ENCODE measurements at places on chromosomes 11 and 22.

DNA sequence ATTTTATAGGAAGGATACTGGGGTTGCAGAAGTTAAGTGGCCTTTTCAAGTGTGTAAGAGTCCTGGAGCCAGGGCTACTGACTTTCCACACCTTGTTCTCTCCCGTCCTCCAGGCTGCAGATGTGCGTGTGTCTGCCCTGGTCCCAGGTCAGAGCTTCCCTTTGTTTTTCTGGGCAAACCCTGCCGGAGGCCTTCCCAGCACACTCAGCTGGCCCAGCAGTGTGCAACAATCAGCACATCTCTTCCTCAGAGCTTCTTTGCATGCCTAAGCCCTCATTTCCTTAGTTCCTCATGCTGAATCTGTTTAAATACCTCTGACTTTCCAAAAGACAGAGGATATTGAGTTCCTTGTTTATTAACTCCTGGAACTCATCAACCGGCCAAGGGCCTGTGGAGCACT is 80.6 kb downstream of the KCNJ1 start:
- no peak for DNase-seq

DNA sequence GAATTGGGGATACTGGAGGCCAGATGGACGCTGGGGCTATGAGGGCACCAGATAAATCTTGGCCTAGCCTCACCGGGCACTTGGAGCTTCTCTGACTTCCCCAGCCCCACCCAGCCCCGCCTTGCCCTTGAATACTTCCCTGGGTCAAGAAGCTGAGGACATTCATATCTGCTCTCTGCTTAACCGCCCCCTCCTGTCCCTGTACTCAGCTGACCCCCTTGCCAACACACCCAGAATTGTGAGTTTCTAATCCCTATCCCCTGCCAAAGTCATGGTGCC is 22.0 kb downstream of the FADS3 start:
- no peak for DNase-seq

DNA sequence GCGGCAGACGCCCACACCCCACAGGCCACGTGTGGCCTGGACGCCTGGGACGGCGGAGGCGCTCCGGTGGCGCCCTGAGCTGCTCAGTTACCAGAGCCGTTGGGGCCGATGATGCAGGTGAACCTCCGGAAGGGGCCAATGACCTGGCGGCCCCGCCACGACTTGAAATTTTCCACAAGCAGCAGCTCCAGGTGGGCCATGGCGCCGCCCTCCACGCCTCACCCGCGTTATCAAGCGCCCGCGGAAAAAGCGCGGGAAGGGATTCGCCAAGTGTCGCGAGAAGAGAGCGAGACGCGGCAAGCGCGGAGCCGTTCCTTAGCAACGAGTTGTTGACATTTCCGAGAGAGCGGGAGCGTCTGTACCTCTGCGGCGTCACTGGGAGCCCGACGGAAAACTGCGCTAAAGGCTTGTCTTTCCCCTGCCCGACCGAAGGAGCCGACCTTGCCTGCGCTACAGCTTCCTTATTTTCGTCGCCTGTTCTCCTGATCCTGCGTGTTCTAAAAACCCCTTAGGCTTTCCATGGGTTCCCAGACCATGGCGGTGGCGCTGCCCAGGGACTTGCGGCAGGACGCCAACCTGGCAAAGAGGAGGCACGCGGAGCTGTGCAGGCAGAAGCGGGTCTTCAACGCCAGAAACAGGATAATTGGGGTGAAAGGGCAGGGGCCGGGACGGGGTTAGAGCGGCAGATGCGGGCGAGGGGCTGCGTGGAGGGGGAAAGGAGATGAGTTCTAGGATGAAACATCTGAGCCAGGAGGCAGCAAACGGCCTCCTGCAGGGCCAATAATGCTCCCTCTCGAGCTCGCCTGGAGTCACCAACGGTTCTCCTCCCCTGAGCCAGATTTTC is at the start of the genes RIBC2 and SMC1B:
Gene RIBC2, plus strand, starts transcription at position 326 of the 844 bp plus-strand sequence. Its CDS starts 194 bp downstream, at position 520.
Gene SMC1B, minus strand, starts transcription at position 232 of the 844 bp plus-strand sequence. Its CDS starts 32 bp downstream, at position 200.
- DNase-seq, result no peak

DNA sequence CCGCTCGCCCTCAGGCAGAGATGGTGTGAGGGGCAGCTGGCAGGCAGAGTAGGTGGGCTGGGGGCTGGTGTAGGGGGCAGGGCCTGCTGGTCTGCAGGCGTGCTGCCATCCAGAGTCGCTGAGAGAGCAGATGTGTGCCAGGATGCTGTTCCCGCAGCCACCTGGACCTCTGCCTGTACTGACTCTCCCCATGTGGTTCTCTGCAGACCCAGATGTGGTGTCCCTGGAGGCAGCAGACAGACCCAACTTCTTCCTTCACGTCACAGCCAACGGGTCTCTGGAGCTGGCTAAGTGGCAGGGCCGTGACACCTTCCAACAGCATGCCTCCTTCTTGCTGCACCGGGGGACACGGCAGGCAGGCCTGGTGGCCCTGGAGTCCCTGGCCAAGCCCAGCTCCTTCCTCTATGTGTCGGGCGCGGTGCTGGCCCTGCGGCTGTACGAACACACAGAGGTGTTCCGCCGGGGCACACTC is 58.6 kb downstream of the OTOG start:
- DNase-seq, result no peak

GRCh38 chr11:105490333-105490732 is 119.5 kb upstream of the GRIA4 start:
- DNase-seq, result no peak

- DNase-seq, result no peak
Measured at GRCh38 chr11:58508005-58508404, at the start of gene OR5B21. Gene OR5B21, minus strand, starts transcription at chr11:58508105. Its CDS starts 0 bp downstream, at chr11:58508105.

DNA sequence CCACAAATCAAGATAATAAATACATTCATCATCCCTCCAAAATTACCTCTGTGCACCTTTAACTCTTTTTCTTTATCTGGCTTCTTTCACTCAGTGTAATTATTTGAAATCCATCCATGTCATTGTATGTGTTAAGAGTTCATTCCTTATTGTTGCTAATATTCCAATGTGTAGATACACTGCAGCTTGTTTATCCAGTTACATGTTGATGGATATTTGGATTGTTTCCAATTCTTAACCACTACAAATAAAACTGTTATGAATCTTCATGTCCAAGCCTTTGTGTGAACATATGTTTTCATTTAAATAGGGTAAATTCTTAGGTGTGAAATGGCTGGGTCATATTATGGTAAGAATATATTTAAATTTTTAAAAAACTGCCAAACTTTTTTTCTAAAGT is 323.3 kb upstream of the NCAM1 start:
- no peak for DNase-seq

DNA sequence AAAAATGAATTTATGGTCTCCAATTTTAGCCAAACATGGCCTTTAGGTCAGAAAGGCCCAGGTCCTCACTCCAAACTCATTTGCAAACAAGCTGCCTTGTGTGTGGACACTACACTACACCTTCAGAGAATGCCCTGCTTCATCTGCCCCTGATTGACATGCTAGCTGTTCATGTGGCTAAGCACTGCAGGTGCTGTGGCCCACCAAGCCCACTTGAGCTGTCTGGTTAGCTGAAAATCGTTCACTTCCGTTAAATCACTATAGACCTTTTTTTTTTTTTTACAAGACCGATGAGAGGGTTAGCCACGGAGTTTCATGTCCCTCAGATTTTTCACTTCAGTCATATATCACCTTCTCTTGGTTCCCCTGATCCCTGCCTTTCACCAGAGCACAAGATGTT is 39.3 kb downstream of the NF2 start:
- DNase-seq, result no peak

DNA sequence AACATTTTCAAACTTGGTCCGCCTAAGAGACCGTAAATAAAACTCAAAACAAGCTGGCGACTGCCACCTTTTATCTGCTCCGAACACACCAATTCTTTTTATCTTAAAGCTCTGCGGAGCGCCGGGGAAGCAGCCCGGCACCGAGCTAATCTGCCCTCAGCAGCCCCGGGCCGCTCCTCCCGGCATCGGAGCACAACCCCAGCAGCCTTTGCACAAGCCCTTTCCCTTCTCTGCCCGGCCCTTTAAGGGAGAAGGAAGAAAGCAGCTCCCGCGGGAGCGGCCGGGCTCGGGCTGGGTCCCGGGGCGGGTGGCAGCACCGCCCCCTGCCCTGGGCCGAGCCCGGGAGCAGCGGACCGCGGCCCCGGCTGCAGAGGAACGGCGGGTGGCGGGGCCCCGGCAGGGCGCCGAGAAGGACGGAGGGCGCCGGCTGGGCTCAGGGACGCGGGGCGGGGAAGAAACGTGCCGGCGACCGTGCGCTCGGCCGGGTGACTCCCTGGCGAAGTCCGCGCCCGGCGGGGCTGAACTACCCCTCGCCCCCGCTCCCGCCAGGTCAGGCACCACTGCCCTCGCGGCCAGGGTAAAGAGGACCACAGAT is 133.6 kb upstream of the C11orf58 start:
- DNase-seq, result no peak

DNA sequence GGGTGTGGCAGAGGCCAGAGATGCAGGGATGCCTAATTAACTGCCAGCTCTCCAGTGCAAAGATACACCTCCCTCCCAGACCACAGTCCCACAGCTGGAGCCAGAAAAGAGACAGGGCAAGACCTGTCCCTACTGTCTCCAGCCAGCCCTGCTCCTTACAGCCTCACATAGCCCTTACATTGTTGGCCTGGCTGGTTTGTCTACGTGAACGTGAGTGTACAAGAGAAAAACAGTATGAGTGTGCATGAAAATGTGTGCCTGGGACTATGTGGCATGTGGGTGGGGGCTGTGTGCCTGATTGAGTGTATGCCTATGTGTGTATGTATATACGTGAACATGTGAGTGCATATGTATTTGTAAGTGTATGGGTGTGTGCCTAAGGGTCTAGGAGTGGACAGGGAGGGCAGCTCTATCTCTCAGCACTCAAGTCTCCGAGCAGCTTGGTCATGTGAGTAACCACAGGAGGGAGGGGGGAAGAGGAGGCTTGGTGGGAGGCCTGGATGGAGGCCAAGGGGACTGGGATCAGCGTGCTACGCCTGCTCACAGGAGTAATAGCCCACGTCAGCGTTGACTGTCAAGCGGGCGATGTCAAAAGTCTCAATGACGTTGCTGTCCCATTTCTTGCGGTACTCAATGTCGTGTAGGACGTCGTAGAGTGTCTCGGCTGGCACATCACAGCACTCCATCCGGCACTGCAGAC is 6.6 kb upstream of the ARAP1 start:
- peak; percentile 64 for DNase-seq

GRCh38 chr22:44221710-44222475 is 41.2 kb downstream of the PARVG start:
- no peak for DNase-seq

DNA sequence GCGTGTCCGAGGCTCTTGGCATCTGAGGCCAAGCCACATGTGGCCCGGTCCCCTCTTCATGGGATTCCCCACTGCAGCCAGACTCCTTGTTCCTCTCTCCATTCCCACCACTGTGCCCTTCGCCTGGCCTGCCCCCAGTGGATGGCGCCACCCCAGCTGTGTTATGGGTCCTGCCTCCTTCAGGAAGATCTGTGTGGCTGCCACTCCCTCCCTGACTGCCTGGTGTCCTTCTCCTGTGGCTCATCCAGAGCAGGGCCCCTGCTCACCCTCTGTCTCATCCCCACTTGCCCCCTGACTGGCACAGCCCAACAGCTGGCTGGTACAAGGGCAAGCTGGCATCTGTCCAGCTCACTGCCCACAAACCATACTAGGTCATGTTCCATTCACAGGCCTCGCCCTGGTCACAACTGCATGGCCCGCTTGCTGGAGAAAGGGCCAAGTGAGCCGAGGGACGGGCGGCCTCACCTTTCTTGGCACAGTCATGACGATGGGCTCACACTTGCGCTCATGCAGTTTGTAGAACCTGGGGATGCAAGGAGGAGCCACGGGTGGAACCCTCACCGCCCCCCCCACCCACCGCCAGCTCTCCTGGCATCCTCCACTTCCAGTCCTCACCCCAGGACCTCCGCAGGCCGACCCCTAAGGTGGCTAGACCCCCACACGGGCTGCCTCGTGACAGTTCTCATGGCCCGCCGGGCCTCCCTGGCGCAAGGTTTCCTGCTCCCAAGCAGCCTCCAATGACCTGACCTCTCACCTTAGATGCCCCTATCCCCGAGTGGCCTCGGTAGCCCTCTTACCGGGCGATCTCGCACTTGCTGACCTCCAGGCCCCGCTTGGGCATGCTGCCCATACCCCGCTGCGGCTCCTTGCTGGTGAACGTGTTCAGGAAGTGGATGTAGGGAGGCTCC is 2.1 kb upstream of the PTPRCAP start:
- DNase-seq, result peak; percentile 39

DNA sequence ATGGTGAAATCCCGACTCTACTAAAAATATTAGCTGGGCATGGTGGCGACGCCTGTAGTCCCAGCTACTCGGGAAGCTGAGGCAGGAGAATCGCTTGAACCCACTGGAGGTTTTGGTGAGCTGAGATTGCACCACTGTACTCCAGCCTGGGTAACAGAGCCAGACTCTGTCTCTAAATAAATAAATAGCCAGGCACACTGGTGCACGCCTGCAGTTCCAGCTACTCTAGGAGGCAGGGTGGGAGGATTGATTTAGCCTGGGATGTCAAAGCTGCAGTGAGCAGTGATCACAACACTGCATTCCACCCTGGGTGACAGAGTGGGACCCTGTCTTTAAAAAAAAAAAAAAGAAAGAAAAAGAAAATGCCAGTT is 17.4 kb downstream of the SUSD2 start:
- no peak for DNase-seq

Measured in H4 (cell line).